ENCODE measurements at places on chromosomes 2 and 18.

DNA sequence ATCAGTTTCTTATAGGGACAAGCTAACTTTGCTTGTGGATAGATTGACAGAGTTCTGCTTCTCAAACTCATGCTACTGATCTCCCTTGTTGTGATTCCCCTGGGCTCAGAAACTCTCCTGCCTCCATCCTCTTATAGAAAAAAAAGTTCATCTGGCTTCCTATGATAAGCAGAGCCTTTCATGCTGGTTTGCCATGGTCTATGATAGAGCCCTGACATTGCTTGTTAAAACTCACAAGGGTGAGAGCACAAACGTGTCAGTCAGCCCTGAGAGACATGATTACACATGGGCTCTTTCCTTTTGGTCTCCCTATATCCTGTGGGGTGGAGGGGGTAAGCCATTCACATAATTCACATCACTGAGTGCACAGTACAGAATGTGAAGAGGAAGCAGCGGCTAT is 121.8 kb downstream of the TDRD15 start:
- no peak for DNase-seq

DNA sequence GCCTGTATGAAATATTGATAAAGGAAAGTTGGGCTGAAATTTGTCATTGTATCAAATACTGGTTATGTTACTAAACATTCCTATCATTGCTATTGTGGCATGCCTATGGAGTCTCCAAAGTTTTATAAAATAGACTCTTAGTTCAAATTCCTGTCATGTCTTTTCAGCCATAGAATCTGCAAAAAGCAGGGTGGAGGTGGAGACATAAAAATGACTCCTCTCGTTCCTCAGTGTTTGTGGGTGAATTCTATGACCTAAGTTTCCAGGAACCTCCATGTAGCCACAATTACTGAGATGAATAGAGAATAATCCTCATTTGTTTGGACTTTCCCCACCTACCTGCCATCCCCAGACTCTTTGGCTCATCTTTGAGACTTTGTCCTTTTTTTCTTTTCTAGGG is 326.3 kb upstream of the ETAA1 start:
- DNase-seq: no peak

- no peak for DNase-seq
Measured at GRCh38 chr2:109647636-109648035, 33.5 kb downstream of the SOWAHC start.

- no peak for DNase-seq
Measured at GRCh38 chr2:69464575-69464974, 27.3 kb upstream of the NFU1 start.

DNA sequence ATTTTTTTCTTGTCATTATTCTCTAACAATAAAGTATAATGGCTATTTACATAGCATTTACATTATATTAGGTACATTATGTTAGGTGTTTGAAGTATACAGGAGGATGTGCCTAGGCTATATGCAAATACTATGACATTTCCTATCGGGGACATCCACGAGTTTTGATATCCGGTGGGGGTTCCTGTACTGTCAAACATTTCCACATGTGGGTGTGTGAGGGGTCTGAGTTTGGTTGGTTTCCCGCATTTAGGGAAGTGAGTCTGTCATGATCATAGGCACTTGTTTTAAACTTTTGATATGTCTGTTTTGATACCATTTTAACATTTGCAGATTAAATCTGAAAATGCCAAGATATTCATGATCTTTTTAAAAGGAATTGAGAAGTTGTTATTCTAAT is 76.0 kb downstream of the CEP192 start:
- no peak for DNase-seq

DNA sequence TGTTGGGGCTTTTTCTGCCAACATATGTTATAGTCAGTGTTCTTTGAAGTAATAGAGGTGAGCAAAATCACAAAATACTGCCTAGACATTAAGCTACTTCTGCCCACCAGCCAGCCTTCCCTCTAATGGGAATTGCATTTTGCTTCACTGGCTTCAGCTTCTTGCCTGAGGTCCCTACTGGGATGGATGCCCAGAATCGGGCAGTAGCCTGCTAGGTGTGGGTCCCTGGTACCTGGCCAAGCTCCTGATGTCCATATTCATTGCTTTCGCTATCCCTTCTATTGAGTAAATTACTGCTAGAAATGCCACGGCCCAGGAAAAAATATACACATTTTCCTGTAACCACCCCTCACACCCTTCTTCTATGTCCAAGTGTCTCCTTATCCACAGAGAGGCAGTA is 27.0 kb downstream of the CRYGD start:
- DNase-seq: no peak

DNA sequence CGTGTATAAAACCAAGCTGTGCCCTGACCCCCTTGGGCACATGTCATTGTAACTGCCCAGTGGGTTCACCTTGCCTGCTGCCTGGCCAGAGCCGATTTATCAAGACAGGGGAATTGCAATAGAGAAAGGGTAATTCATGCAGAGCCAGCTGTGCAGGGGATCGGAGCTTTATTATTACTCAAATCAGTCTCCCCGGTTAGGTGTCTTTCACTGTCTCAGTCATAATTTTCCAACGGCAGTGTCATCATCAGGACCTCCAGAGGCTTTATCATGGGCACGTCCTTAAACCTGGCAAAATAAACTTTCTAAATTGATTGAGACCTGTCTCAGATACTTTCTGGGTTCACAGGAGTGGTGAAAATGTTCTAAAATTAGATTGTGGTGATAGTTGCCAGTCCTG is 29.6 kb upstream of the PGAP1 start:
- no peak for DNase-seq

GRCh38 chr2:216279459-216279858 is 92.8 kb downstream of the MARCHF4 start:
- DNase-seq: no peak

- DNase-seq: no peak
Measured at GRCh38 chr2:237102428-237102827, 16.7 kb downstream of the COPS8 start.

DNA sequence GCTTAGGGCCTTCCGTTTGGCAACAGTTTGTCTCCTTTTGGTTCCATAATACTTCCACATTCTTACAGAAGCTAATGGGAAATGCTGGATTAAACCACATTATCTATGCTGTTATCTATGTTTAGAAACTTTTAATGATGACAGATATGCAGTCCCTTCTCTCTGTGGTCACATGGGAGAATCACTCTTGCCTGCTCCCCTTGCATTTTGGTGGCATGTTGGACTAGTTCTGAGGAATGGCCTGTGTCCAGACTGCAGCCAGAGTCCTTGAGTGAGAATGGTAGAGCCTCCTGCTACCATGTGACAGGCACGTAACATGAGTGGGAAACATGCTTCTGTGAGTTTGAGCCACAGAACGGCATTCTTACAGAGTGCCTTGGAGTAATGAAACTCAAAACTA is 19.2 kb downstream of the SPTBN1 start:
- no peak for DNase-seq

DNA sequence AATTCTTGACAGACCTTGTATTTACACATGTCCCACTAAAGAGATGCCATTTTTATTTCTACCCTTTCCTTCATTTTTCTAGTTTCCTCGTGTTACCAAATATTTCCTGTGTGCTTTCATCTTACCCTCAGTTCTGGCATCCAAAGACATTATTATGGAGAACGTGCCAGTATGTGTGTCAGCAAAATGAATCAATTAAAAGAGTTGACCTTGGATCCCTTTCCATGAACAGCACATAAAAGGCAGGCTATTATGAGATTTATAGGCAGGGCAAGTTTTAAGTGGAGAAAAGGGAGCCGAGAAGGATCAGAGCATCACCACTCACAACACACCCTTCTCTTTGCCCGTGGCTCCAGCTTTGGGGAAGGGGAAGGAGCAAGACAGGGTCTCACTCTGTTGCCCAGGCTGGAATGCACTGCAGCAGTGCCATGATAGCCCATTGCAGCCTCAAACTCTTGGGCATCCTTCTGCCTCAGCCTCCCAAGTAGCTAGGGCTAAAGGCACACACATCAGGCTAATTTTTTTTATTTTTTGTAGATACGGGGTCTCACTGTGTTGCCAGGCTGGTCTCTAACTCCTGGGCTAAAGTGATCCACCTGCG is 149.9 kb downstream of the GFPT1 start:
- DNase-seq: no peak

DNA sequence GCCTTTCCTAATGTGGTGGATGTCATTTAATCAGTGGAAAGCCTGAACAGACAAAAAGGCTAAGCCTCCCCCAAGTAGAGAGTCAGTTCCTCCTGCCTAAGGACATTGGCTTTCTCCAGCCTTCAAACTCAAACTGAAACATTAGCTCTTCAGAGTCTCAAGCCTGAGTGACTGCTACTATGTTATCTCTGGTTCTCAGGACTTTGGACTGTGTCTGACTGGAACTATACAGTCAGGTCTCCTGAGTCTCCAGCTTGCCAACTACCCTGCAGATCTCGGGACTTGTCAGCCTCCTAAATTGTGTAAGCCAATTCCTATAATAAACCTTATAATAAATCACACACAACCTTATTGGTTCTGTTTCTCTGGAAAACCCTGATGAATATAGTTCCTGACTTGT is 12.6 kb downstream of the HYCC2 start:
- no peak for DNase-seq

GRCh38 chr2:159177957-159178356 is 108.5 kb downstream of the WDSUB1 start:
- no peak for DNase-seq

DNA sequence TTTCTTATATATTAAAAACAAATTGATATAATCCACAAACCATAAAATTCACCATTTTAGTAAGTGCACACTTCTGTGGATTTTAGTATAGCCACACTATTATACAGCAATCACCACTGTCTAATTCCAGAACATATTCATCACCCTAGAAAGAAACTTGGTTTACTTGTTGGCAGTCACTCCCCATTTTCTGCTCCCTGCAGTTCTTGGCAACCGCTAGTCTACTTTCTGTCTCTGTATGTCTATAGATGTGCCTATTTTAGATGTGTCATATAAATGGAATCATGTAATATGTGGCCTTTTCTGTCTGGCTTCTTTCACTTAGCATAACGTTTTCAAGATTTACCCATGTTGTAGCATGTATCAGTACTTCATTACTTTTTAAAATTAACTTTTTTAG is 5.7 kb downstream of the CKAP2L start:
- DNase-seq: no peak

- DNase-seq: no peak
Measured at GRCh38 chr2:230687498-230687897, 25.1 kb upstream of the CAB39 start.

GRCh38 chr18:28728891-28729290 is 552.0 kb upstream of the CDH2 start:
- no peak for DNase-seq

DNA sequence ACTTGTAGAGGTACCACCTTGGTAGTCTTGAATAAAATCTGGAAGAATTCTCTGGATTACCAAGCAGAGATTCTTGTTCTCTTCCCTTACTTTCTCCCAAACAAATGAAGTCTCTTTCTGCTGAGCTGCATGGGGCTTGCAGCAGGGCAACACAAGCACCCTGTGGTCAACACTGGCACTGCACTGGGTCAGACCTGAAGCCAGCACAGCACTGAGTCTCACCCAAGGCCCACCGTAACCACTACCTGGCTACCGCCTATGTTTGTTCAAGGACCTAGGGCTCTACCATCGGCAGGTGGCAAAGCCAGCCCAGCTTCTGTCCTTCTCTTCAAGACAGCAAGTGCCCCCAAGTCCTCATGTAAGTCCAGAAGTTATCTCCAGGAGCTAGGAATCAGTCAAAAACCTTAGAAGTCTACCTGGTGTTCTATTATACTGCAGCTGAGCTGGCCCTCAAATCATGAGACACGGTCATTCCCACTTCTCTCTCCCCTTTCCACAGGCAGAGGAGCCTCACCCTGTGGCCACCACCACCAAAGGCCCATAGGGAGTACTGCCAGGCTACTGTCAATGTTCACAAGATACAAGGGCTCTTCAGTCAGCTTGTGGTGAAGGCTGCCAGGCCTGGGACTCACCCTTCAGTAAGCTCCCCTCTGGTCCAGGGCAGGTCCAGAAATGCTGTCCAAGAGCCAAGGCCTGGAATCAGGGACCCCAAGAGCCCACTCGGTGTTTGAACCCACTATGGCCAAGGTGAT is 18.4 kb downstream of the VPS54 start:
- no peak for DNase-seq

GRCh38 chr2:51350100-51350499 is 318.2 kb upstream of the NRXN1 start:
- DNase-seq: no peak

DNA sequence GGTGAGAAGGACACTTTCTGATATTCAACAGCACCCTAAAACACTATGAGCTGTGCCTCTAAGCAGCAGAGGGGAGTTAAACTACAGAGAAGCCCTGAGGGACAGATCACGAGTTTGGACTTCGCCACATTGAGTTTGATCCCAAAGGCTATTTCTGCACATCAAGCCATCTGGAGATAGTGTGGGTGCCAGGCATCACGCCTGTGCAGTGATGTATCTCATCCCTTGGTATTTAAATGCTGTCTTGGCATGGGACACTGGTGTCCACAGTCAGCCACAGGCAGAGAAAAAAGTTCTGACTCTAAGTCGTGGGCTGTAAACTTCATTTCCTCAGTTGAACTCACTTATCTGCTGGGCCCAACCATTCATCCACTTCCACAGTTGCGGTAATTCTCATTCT is 742.3 kb upstream of the CELF4 start:
- no peak for DNase-seq

DNA sequence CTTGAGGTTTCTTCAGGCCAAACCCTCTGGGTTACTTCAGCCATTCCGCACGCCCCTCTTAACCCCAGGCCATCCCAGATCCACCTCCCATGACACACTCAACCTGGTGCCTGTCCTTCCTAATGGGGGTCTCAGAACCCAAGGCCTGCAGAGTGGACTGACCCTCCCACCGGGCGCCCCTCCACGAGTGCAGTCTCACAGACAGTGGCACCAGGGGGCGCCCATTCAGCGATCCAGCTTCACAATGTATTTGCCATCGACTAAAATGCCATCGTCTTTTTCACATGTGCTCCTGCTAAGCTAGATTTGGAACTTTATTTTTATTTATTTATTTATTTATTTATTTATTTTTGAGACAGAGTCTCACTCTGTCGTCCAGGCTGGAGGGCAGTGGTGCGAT is 38.5 kb downstream of the INPP5D start:
- no peak for DNase-seq

DNA sequence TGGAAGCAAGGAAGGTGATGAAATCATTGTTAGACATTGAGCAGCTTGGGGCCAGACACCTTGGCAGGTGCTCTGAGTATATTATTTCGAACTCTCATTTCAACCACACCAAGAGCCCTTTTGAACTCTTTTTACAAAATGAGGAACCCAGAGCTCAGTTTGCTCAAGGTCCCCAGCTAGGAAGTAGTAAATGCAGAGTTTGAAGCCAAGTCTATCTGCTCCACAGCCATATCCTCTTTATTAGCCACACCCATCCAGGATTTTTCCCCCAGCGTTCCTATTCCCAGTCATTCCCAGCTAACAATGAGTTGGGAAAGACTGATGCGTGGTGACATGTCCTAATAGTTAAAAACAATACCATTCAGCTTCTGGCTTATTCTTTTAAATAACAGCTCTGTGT is 40.2 kb downstream of the SEMA4F start:
- no peak for DNase-seq

Measured in CD4-positive, alpha-beta T cell treated with Interleukin-10 for 1 hour (primary cell).